ENCODE measurements at places on chromosomes 16 and 17.

GRCh38 chr17:27532269-27533263, 76.3 kb downstream of the KSR1 start:
- DNase-seq: no peak

- no peak for DNase-seq
These were observed 124.0 kb upstream of the NLRP1 start for GRCh38 chr17:5708344-5708743.

GRCh38 chr17:54754560-54754959, 146.1 kb upstream of the TOM1L1 start:
- no peak for DNase-seq

- no peak for DNase-seq
These were observed 42.5 kb downstream of the AKAP10 start for GRCh38 chr17:19935169-19935568.

DNA sequence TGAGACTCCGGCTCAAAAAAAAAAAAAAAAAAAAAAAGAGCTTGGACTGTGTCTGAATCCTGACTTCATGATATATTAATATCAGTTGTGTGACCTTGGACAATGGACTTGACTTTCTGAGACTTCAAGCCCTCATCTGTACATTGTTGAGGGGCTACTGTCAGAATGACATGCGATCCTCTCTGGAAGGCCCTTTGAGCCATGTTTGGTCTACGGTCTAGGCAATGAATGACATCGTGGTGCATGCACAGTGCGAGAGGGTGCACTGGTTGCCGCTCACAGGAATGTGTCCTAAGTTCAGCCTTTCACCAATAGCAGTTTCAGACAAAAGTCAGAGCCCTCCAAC, 43.0 kb upstream of the ZNF629 start:
- DNase-seq: no peak

DNA sequence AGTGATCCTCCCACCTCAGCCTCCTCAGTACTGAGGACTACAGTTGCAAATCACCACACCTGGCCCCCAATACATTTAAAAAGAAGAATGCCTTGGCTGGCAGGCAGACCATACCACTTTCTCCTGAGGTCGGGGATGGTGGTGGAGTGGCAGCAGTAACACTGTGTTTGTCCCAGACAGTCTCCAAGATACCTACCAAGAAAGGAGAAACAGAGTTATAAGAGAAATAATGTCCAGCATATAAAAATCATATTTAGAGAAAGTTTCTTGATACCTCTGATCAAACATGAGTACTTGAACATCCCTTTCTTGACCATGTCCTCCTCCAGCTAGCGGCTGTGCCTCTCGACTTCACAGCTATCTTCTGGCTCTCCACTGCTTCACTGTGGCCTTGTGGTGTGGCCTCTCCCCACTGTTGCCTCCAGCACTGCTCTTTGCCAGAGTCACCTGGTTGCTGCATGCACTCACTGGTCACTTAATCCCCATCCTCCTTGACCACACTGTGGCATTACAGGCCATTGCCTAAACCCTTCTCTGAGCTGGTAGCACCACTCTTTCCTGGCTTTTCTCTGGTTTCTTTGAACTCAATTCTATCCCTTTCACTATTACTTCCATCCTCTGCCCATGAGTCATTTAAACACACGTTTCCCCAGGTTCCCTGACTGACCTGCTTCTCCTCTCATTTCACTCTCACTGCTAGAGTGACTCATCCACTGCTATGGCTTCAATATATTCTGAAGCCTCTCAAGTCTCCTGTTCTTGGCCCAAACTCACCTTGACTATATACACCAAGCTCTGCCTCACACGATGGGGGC, 45.2 kb downstream of the XPO6 start:
- DNase-seq: no peak

DNA sequence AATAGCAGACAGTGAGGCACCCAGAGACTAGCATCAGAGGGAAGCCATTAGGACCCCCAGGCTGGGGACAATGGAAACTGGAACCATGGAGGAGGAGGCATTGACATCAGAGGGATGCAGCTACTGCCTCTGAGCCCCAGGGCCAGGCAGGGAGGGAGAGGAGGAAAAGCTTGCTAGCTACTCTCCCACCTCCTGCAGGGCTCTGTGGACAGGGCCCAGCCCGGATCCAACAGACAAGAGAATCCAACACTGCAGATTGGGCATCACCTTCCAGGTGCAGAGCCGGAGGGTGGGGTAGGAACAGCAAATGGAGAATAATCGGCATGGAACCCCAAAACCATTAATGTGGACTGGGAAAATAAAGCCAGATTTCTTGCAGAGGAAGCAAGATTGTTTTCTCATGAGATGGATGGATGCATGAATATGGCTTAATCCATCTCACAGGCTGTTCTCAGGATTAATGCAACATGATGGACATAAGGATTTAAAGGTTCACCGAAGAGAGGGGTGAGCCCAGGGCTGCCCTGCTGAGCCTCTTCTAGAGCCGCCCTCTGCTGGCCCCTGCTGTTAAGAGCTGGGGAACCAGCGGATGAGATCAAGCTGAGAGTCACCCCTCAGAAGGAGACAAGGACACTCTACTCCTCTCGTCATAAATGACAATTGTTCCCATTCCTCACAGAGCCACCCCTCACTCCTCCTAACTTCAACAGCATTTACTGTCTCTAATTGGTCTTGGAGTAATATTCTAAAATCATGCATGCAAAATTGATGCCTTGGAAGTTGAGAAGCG, 48.8 kb downstream of the DNAH3 start:
- DNase-seq: no peak

- DNase-seq: no peak
These were observed 2.4 kb downstream of the ACTG1 start for GRCh38 chr17:81509972-81510784.

GRCh38 chr17:81537343-81537855, 9.2 kb downstream of the FSCN2 start:
- no peak for DNase-seq

DNA sequence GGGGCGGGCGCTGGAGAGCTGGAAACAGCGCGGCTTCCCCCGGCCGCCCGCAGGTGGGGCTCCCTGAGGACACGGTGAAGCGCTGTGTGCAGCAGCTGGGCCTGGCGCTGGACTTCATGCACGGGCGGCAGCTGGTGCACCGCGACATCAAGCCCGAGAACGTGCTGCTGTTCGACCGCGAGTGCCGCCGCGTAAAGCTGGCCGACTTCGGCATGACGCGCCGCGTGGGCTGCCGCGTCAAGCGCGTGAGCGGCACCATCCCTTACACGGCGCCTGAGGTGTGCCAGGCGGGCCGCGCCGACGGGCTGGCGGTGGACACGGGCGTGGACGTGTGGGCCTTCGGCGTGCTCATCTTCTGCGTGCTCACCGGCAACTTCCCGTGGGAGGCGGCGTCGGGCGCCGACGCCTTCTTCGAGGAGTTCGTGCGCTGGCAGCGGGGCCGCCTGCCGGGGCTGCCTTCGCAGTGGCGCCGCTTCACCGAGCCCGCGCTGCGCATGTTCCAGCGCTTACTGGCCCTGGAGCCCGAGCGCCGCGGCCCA, 27.8 kb downstream of the SBK1 start:
- DNase-seq: no peak

- DNase-seq: no peak
These were observed 22.4 kb upstream of the MNT start for GRCh38 chr17:2423271-2423670.

DNA sequence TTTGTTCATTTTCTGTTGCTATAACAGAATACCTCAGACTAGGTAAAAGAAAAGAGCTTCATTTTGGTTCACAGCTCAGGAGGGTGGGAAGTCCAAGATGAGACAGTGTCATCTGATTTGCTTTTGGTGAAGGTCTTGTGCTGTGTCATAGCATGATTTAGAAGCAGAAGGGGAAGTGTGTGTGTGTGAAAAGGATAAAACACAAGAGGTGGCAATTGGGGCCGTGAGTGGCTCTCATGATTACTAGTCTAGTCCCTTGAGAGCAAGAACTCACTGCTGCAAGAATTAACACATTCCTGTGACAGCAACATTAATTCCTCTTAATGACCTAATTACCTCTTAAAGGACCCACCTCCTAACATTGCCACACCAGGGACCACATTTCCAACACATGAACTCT, 8.3 kb downstream of the SLC35G3 start:
- DNase-seq: no peak

GRCh38 chr17:15657868-15658267, 26.2 kb downstream of the TRIM16 start:
- DNase-seq: no peak

GRCh38 chr17:82497483-82498405, 21.8 kb upstream of the FOXK2 start:
- DNase-seq: no peak

- DNase-seq: no peak
These were observed 107.8 kb downstream of the YPEL2 start for GRCh38 chr17:59439262-59439661.

GRCh38 chr16:80121522-80121909, 419.3 kb upstream of the DYNLRB2 start:
- DNase-seq: no peak

DNA sequence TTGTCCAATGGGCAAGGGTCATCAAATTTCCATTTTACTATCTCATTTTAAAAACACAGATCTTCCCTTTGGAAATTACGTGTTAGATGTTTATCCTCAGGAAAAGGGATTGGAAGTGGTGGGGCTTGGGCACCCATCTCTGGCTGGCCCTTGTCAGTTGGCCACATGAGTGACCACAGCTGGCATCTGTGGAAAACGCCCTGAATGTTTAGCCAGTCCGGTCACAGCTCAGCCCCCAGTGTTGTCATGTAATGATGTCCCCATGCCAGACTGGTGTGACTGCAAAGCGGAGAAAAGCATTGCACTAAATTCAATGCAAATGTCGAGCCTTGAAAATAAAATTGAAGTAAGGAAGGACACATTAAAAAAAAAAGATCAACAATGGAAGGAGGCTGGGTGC, 53.0 kb downstream of the TMC6 start:
- DNase-seq: no peak

DNA sequence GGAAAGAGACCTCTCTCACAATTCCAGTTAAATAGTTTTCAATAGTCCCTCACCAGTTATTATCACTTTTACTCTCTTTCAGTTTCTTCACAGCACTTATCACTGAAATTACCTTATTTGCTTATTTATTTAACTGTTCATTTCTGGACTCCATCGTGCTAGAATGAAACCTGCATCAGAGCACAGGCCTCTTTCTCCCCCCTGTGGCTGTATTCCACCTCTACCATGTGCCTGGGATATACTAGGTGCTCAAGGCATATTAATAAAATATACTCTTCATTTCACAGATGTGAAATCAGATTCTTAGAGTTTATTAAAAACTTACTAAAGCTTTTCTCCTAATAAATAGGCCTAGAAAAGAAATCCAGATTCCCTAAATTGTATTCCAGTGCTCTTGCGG, 308.9 kb upstream of the MON1B start:
- DNase-seq: no peak

- no peak for DNase-seq
These were observed 2.4 kb downstream of the RAP1GAP2 start for GRCh38 chr17:2798678-2799077.

DNA sequence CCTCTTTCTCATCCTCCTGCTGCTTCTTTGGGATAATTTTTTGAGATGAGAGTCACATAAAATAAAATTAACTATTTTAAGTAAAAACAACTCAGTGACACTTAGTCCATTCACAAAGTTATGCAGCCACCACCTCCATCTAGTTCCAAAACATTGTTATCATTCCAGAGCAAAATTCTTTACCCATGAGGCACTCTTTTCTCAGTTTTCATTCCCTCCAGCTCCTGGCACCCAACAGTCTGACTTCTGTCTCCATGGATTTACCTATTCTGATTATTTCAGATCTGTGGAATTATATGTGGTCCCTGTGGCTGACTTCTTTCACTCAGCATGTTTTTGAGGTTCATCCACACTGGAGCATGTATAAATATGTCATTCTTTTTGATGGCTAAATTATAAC, 239.9 kb upstream of the DYNLRB2 start:
- no peak for DNase-seq

DNA sequence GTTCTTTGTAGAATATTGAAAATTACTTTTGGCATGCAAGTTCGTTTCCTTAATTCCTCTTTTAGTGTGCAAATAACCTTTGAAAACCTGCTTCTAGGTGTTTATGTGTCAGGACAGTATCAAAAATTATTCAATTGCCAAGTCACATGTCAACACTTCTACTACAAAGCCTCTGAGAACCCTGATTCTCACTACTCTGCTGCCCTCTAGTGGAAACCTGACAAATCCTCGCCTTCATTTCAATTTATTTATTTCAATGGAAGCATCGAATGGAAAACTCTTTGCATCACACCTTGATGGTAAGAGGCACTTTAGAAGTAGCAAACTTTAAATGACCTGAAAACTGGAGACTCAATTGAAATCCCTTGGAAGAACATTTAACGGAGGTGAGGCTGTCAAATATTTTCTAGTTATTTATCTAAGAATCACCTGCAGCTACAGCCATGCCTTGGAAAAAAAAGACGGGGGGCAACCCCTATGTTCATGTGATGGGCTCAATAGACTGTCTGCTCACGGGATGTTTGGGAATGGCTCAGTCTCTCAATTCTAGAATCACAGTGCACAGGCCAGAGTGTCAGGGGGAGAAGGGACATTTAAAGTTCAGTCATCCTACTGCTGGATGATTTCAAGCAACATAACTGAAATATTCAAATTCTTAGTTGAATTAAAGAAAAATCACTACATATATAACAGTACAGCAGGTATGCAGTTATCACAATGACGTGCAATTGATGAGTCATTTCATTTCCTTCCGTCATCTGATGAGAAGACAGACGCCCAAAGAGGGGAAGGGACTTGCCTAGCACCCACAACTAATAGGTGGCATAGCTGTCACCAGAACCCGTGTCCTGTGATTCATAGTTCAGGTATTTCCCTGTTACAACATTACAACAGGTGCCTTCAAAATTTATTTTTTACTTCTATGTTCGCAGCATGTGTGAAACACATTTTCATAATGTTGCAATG, 563.9 kb downstream of the TOX3 start:
- DNase-seq: no peak

- DNase-seq: no peak
These were observed 486.0 kb downstream of the KCNJ2 start for GRCh38 chr17:70655176-70655958.

DNA sequence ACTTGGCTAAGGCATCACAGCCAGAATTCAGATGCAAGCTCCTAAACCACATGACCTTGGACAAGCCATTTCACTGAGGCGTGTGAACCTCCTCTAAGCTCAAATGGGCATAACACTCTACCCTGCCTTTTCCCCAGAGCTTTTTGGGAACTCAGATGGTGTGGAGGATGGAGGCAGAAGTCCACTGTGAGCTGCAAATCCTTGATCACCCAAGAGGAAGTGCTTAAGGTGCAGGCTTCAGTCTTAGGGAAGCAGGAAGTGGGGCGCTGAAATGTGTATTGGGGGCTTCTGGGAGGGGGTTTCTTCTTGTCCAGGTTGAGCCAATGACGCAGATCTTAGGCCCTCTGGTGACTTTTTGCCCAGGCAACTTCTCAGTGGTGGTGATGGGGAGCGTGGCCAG, 12.9 kb downstream of the CIITA start:
- DNase-seq: no peak

GRCh38 chr16:66164581-66165247, 201.8 kb upstream of the CDH5 start:
- no peak for DNase-seq

DNA sequence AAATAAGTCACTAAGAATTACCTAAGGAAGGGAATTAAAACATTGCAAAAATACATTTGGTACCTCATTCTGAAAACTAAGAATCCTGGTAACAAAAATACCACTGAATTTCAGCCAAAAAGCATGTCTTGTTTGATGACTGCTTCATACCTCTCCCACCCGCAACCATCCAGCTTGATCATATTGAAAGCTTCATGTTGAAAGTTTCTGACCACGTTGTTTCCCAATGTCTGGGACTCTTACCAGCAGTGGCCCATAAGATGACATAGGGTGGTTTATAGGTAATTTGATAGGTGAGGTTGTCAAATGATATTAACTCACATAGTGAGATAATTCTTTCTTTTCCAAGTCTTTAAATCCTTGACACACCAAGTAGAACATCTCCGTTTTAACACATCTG, 139.3 kb downstream of the CDH11 start:
- no peak for DNase-seq

Data from stimulated activated CD8-positive, alpha-beta memory T cell treated with anti-CD3 and anti-CD28 coated beads, Interleukin-15, amount 100 ng/mL, for 48 hours (primary cell).